ENCODE measurements at places on chromosomes 11 and 22.

DNA sequence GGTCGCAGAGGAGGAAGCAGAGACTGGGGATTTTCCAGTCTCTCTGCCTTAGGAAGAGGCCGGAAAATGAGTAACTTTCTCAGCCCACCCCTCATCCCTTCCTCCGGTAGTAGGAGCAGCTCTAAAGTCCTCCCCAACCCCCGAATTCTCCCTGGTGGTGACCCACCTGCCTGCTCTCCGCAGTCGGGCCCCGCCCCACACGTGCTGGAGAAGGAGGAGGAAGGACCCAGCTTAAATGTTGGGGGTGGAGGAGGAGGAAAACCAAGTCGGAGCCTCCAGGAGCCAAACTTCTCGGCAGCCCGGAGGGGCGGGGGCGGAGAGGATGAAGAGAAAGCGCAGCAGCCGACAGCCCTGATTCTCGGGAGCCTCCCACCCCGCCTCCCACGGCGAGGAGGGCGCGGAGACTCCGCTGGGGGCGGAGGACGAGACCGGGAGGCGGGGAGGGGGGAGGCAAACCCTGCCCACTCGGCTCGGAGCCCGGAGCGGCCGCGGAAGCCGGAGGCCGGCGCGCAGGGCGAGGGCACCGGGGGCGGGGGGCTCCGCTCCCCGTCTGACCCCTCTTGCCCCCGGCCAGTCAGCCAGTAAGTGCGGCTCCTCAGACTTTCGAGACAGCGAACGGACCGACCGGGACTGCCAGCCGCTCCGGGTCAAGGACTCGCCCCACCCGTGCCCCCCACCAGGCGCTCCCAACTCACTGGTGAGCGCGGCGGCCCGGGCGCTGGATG lies at the start of gene TPBGL:
Gene TPBGL (plus strand): TSS at position 464 of the 725 bp plus-strand sequence. CDS start 276 bp downstream, outside the sequence.
- DNase-seq, result no peak

- DNase-seq, result no peak
These were observed 121.9 kb downstream of the ARHGAP42 start for GRCh38 chr11:100808904-100809491.

- DNase-seq, result no peak
These were observed 24.8 kb downstream of the ACER3 start for GRCh38 chr11:76885390-76886097.

GRCh38 chr11:30281476-30282288 lies 41.2 kb upstream of the ARL14EP start:
- no peak for DNase-seq

DNA sequence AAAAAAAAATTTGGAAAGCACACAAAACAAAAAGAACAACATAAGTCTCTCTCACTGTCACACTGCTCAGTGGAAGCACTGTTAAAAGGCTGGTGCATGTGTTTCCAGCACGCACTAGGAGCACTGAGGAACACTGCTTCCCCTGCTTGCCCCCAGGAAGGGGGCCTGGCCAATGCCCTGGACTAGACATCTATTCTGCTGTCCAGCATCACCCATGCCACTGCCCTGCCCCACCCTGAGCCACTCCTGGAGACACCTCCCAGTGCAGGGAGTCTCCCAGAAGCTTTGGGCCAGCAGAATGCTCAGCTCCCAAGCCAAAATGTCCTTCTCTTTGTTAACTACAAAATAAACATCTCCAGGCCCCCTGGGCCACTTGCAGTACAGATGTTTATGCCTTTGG lies 49.7 kb upstream of the EMID1 start:
- DNase-seq, result no peak

- DNase-seq, result no peak
These were observed 131.0 kb downstream of the PLEKHA7 start for GRCh38 chr11:16883174-16883573.

DNA sequence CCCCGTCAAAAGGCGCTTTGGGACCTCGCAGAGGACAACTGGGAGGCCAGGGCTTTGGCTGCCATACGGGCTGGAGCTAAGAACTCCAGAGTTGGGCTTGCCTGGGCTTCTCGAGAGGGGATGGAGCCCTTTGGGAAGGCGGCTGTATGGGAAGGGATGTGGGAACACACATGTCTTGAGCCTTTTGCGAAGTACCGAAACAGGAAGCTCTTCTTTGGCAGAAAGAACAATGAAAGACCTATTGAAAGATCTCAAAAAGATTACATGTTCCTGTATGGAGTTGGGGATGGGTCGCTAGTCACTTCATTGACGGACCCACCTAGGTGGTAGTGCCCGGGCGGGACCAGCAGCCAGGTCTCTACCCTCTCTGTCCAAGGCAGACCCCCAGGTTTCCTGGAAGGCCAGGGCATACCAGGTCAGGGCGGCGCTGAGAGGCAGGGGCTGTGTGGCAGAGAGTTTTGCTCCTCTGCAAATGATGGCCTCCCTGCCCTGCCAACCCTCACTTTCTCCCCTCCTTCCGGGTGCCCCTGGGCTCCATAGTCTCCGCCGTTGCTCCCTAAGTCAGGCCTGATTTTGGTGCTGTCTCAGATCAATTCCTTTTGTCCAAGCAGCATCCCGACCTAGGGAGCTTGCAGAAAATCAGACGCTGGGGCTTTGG lies 1.0 kb downstream of the ST14 start:
- DNase-seq, result no peak

GRCh38 chr11:100849901-100850235 lies 162.8 kb downstream of the ARHGAP42 start:
- no peak for DNase-seq

GRCh38 chr11:12159351-12160099 lies 49.1 kb downstream of the MICAL2 start:
- no peak for DNase-seq

DNA sequence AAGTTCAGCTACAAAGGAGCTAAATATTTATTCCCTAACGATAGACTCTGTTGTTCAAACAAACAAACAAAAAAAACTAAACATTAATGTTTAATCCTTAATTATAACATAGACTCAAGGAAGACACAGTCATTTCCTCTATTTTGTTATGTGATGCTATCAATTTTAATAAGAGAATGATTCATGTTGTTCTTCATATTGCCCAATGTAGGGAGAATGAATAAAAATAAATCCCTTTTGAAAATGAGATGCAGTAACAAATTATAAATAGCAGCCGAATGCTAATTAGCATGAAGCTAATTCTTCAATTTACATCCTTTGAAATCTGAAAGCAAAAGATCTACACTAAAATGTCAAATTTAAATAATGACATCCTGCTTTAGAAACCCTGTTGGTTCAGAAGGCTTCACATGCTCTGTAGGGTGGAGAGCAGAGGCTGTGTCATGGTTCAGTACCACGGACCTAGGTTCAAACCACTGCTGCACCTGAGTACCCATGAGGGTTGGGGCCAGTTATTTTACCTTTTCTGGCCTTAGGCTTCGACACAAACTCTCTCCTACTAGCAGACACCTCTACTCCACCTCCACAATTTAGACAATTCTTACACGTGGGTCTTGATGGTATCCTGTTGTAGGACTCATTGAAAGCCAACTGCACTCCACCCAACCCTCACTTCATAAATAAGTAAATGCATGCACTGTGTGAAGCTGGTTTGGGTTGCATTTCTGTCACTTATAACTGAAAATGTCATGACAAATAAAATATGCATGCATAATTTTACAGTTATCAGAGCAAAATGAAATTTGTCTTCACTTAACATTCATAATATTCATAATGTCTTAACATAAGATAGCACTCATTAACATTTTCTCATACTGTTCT lies 89.0 kb downstream of the RRAS2 start:
- DNase-seq, result no peak

DNA sequence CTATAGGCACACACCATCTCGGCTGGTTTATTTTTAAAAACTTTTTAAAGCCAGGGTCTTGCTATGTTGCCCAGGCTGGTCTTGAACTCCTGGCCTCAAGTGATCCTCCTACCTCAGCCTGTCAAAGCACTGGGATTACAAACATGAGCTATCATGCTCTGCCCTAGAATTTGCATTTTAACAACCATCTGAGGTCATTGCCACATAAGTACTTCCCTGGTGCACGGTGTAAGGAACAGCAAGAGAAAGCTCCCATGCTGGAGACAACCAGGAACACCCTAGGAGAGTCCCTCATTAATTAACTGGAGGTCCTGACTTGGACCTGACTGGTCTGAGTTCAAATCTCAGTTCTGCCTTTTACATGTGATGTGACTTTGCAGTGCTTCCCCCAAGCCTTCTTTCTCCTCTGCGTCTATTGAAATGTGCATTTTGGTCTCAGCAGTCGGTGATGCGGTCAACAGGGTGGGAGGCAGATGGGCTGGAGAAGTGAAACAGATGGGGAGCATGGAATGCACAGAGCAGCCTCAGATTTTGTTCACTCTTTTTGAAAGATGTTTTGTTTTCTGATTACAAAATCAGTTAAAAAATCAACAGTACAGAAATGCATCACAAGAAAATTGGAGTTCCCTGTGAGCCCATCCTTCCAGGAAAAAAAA lies 146.5 kb downstream of the MYO18B start:
- DNase-seq, result no peak
